Neuronal stem cell (in vitro differentiated cells): ENCODE measurements at places on chromosomes 5 and 9.

DNA sequence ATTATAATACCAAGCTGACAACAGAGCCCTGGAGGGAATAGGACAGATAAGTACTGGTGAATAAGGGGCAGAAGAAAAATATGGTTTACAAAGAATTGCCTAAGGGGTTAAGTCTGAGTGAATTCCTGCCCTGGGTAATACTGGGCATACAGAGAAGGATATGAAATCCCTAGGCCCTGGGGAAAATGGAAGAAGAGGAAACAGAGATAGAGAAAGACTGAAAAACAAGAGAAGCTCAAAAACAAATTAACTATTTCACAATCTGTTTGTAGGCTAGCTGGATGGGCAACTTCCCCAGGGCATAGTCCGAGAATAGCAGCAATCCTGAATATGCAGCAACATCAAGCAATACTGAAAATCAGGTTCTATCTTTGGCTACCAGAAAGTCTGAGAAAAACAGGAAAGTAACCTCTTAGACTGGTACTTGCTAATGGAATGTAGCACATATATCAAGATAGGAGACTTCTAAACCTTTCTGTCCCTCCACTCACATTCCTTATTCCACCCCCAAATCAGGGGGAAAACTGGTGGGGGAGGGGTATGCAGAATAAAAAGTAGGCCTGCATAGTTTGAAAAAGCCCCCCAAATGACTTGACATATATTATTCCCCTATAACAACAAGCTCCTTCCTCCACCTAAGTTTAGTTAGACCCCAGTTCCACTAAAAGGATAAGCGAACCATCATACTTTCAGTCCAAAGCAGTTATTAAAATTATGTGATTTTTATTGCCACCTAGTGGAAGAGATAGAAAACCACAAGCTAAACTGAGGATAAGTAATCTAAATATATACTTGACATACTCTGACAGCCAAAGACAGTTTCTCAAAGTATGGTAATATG lies 20.6 kb downstream of the SLC38A9 start:
- no peak for DNase-seq

- no peak for DNase-seq
These were observed 3.0 kb upstream of the CDX1 start for GRCh38 chr5:150163547-150164059.

GRCh38 chr9:3874449-3875360 lies 348.9 kb upstream of the RFX3 start:
- no peak for DNase-seq

GRCh38 chr9:89313842-89314241 lies 2.8 kb downstream of the CKS2 start:
- DNase-seq: no peak

DNA sequence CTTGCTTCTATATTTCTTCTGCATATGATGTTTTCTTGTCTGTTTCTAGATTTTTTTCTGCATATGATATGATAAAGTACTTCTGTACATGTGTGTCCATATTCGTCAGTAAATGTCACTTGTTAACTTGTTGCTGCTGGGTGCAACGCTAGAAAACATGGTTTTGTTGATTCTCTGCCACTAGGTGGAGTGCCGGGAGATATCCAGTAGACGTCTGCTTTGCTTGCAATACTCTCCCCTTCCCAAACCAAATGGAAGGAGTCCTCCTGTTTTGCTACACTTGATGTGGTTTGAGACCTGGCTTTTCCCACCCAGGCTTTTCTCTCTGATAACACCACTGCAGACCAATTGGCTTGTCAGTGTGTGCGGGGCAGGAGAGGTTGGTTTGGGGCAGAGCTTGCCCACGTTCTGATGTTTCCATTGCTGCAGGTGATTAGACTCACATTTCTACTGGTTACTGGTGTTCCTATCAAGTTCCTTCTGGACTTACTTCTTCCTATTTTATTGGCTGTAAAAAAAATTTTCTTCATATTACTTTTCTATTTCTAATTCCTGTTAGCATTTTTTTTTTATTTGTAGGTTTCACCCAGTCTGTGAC lies 900.0 kb upstream of the CDH10 start:
- DNase-seq: peak; percentile 26

- DNase-seq: no peak
These were observed 45.6 kb downstream of the COL15A1 start for GRCh38 chr9:98989036-98990000.

- DNase-seq: no peak
These were observed 190.5 kb downstream of the HSPA4 start for GRCh38 chr5:133242221-133242835.

GRCh38 chr5:6711409-6712141 lies 1.7 kb upstream of the TENT4A start:
- DNase-seq: no peak

DNA sequence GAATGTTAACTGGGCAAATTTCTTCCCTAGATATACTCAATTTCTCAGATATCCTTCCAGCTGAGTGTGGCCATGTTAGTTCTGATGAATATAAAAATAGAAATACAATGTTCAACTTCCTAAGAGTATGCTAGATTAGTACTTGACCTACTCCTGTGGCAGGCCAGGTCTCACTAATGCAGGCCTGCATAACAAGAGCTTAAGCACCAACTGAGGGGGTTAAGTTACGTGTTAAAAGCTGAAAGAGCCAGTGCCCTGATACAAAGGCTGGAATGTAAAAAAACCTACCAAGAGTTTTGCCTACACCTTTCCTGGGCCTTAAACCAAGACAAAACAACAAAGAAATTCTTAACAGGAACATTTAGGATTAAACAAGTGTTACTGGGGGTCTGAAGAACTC lies 102.8 kb downstream of the MRPS30 start:
- DNase-seq: no peak

GRCh38 chr9:1708219-1708618 lies 306.9 kb upstream of the SMARCA2 start:
- DNase-seq: no peak

GRCh38 chr5:72106817-72107130 lies 501 bp upstream of the MAP1B start:
- DNase-seq: no peak

DNA sequence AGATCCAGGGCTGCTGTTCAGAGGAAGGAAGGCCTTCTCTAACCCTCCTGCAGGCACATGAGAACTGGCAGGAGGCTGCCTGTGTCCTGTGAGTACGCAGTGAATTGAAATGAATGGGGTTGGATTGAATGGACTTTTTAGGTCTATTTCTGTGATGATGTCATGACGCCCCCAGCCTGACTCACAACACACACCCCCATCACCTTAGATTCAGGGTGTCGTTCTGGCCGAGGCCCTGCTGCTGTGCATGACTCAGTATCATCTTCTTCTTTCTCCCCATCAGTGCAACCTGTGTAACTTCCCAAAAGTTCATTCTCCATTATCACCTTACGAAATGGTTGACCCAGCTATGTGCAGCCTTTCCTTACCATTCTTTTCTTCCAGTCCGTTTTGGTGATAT lies 5.4 kb downstream of the PCAT7 start:
- DNase-seq: no peak

GRCh38 chr5:64814073-64814472 lies 45.3 kb downstream of the CWC27 start:
- no peak for DNase-seq

GRCh38 chr5:79236362-79236969 lies 535 bp downstream of the JMY start:
- peak; percentile 51 for DNase-seq

DNA sequence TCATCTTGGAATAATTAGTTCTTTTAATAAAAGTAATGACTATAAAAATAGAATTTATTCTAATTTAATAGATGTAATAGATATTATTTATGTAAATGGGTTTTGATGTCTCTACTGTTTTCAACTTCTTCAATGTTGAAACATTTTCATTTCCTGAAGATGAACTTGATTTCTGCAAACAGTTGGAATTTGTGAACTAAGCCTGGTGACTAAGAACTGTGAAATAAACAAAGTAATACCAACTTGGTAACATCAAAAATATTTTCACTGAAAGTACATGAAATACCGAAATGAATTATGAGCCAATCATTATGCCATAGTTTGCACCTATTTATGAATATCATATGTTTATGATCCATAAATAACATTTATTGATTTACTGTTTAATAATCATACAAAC lies 143.8 kb upstream of the FGF10 start:
- no peak for DNase-seq

DNA sequence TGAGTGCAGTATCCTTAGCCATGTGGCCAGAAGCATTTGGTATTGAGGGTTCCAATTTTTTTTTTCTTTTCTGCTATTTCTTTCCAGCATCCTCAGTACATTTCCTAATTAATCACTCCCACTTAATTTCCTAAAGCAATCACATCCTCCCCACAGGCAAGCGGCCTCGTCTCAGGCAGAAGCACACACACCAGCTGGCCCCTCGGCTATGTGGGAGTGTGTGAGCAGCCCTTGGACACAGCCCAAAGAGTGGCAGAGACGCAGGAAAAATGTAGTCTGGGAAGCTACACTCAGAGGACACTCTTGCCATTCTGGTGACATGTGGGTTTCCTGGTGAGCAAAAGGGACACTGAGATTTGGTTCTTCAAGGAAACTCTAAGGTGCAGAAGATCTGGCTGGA lies 20.7 kb downstream of the SLIT3 start:
- DNase-seq: no peak

GRCh38 chr5:35853631-35854030 lies 3.1 kb upstream of the IL7R start:
- no peak for DNase-seq

DNA sequence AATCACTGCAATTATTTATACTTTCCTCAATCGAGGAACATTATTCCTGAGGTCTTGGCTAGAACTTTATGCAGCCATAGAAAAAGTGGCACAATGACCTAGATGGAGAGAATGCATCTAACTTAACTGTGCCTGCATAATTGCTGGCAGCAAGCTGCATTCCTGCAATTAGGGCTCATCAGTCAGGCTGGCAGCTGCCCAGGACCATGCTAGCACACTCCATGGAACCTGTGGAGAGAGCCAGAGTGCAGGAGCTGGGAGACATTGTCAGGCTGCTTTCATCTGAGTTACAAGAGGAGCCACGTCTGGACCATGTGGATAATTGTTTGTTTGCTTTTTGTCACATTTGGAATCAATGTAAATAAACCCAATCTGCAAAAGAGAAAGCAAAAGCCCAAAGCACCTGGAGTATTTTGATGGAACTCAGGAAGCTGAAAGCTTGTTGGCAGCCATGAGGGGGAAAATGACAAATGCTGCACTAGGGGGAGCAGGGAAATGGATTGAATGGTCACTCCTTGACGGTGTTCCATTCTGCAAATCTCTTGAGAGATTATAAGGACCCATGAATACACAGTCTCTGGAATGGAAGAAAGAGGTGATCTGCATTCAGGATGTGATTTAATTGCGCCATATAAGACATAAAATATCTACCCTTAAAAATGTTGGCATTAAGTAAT lies 839.9 kb downstream of the MAT2B start:
- DNase-seq: no peak

DNA sequence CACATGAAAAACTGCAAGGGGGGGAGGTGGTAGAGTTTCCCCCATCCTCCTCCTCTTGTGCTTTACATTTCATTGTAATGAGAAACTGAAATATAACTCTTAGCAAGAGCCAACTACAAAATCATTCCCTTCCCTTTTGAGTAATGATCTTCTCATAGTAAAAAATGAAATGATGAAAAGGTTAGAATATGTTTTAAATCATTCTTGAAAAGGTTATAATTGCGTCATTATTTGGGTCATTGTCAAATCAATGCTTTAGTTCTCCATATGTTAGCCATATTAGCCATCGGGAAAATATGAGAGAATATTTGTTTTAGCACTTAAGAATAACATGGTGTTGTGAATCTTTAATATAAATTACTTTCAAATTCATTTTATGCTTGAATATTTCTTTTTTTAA lies 1185.0 kb upstream of the CDH18 start:
- no peak for DNase-seq

DNA sequence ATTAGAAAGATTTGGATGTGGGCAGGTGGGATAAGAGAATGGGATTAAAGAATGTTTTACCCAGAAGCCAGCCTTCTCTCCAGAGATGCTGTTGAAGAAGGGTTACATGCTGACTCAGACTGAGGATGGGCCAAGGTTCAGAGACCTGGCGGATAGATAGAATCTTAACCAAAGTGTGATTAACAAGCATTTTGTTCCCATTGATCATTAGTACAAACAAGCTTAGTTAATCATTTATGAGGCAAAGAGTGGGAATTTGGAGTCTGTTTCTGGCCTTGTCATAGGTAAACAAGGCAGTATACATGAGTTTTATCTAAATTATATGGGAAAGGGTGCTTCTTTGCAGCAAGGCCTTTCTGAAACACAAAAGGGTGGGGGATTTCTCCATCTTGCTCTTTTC lies 20.8 kb upstream of the DTWD2 start:
- no peak for DNase-seq

DNA sequence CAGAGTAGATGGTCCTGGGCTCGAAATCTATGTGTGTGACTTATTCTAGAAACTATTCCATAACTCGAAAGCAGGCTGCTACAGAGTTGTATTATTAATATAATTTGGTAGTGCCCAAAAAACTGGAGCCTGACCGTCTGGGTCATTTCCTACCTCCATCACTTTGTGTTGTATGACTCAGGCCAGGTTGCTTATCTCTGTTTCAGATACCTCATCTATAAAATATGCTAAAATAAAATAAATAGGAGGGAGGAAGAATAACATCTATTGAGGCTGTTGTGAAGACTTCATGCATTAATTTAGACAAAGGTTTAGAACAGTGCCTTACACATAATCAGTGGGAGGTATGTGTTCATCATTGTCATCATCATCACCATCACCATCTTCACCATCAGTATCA lies 57.7 kb downstream of the PDE4D start:
- no peak for DNase-seq

GRCh38 chr9:95815133-95815532 lies 60.4 kb upstream of the ERCC6L2 start:
- DNase-seq: no peak

DNA sequence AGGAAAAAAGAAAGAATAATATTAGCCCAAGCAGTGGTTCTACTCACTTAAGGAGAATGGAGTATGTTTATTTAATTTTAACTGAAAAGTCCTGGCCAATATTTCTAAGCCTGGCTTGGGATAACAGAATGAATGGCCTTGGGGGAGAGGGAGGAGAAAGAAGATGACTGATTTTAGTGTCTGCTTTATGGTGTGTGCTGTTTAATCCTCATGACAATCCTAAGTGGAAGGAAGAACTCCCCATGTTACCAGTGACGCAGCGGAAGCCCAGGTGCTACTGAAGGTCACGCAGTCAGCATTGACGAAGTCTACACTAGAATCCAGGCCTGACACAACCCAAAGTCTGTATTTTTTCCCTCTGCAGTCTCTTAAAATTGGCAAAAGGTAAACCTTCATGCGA lies 50.5 kb downstream of the PALM2AKAP2 start:
- DNase-seq: no peak
